Glomerular endothelial cell (primary cell): ENCODE measurements at places on chromosomes 13 and 19.

DNA sequence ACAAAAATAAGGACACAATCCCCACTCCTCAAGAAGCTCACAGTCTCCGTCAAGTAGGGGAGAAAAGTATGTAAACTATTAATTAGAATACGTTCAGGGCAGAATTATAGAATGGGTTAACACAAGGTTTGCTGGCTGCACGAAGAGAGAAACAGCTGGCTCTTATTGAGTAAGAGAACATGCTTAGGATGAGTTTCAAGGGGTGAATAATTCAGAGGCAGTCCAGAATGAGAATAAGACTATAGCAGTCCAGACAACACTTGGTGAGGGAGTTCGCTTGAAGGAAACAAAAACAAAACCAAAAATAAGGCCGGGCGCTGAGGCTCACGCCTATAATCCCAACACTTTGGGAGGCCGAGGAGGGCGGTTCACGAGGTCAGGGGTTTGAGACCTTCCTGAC is 61.9 kb downstream of the THSD1 start:
- DNase-seq, result no peak

GRCh38 chr19:13155472-13156359 is 5.5 kb downstream of the IER2 start:
- no peak for DNase-seq

- no peak for DNase-seq
Observed at GRCh38 chr13:25683056-25683455, 311.3 kb downstream of the ATP8A2 start.

- DNase-seq, result no peak
Observed at GRCh38 chr19:567296-567900, 5.0 kb upstream of the BSG start.

GRCh38 chr13:57063007-57063406 is 77.7 kb upstream of the PRR20A start:
- no peak for DNase-seq

DNA sequence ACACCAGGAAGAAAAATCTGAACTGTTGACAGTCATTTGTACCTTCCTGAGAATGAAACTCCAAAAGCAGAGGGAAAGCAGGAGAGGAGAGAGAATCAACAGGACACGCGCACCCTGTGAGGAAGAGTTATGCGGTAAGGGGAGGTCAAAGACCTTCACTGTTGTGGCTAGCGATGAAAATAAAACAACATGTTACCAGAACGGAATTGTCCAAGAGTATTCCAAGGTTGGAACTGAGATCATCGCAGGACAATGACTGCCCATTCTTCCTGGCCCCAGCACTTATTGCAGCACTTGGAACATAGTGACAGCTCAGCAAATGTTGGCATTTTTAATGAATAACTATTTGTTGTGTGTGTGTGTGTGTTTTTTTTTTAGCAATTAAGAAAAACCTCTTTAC is 176.0 kb upstream of the TSC22D1 start:
- DNase-seq, result no peak

DNA sequence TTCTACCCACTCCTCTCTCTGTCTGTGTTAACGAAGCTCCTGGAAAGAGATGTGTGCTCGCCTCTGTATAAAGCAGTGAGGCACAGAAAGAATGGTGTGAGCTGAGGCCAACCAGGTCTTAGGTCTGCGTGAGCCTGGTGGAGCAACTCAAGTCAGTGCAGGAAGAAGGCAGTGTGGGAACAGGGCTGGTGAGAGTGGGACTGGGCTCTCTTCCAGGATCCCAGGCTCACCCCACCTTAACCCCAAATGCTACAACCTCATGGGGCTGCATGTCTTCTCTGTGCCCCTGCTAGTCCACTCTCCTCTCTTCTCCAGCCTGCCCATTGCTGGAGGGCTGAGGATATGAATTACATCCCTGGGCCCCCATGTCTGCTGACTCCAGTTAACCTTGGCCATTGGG is 127.4 kb downstream of the DCT start:
- no peak for DNase-seq

DNA sequence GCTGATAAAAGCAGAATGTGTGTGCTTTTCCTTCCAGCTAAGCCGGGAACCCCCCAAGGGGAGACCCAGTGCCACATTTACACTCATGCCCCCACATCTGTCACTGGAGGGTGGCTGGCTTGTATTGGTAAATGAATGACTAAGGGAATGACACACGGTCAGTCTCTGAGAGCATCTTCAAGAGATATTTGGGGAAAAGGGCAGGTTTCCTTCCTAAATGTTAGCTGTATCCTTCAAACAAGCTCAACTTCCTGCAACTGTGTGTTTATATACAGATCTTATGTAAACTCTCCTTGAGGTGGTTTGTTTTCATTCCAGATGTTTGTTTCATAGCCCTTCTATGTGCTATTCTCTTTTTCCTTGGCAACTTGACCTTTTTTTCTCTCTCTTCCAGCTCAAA is 192.6 kb downstream of the COL4A1 start:
- no peak for DNase-seq

DNA sequence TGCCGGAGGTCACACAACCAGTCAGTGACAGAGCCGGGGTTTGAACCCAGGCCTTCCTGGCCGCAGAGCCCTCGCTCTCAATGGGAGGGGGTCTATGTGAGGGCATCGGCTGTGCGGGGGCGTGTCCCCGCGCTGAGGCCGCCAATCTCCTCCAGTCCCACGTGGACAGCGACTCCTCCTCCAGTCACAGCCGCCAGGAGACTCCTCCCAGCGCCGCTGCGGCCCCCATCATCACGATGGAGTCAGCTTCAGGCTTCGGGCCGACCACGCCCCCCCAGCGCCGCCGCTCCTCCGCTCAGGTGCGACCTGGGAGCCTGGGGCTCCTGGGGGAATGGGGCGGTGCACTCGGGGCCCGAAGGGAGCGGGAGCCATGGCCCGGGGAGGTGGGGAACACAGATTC is 6.0 kb downstream of the SPRED3 start:
- DNase-seq, result no peak

DNA sequence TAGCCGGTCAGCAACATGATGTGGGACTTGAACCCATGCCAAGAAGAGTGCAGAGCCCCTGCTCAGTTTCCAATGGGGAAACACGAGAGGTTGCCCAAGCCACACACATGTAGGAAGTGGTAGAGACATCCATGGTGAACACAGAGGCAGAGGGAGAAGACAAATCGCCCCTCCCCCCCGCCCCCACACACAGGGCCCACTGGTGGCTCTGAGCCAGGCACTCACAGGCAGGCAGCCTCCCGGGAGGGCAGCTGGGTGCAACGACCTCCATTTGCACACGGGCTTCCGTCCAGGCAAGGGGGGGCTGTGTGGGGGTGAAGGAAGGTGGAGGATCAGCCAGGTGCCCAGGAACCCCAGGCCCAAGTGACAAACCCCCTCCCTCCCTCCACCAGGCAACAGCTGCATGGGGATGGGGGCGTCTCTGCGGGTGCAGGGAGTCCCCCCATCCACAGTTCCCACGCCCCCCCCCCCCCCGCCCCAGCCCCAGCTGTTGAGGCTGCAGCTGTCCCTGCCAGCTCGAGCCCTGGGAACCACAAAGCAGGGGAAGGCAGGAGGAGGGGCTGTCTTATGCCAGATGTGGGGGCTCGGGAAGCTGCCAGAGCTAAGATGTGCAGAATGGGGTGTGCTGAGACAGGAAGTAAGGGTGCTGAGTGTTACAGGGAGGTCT is 3.4 kb downstream of the NOTCH3 start:
- no peak for DNase-seq

DNA sequence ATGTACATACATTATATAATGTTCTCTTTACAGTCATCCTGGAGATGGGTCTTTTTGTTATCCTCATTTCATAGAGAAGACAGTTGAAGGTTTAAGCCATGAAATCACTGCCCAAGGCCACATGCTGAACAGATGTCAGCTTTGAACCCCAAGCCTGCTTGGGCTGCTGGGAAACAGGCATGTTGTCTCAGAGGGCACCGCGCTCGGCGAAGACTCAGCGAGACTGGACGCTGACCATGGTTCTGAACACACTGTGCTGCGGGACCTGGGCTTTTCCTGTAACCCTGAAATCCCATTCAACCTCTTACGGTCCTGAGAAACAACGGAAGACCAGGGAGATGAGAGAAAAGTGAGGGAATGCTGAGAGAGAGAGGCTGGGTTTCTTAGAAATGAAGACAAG is 27.3 kb downstream of the LRFN3 start:
- peak; percentile 22 for DNase-seq

DNA sequence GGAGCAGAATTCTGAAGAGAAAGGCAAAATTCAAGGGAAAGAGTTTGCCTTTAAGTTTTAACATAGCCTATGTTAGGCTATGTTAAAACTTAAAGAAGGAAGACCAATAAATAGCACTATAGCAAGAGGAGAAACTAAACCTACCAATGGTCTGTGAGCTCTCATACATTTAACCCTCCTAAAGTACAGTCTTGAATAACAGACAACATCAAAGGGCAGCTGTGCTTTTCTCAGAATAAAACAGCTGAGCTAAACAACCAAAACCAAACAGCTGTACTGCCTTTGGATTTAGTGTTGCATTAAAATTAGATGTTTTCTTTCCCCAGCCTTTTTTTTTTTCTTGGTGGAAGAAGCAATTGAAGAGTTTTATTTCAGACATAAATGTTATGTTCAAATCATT is 34.0 kb downstream of the KLF5 start:
- no peak for DNase-seq

GRCh38 chr19:42201489-42202289 is 15.8 kb downstream of the DEDD2 start:
- no peak for DNase-seq

- no peak for DNase-seq
Observed at GRCh38 chr13:77729502-77730221, 32.2 kb downstream of the SLAIN1 start.

- no peak for DNase-seq
Observed at GRCh38 chr19:40200341-40201099, 9.3 kb downstream of the MAP3K10 start.

- DNase-seq, result no peak
Observed at GRCh38 chr19:39138221-39139211, 12.9 kb downstream of the PAK4 start.

- DNase-seq, result no peak
Observed at GRCh38 chr19:4124638-4125037, 716 bp upstream of the MAP2K2 start.

GRCh38 chr13:94143624-94144350 is 335.7 kb downstream of the DCT start:
- no peak for DNase-seq

DNA sequence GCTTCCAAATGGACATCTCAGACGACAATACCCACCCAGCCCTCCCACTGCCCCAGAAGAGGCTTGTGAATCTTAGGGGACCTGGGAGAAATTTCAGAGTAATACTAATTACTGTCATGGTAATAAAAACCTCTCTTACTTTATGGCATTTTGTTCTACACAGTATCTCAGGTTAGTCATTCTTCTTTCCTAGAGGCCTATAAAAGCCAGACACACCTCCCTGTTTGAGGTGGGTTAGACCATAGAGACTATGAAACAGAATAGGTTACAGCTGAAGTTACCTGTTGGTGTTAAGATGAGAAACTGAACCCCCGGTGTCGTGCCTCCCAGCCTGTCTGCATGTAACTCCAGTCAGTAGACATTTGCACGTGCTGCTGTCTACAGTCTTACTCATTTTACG is 113.9 kb downstream of the SLC7A1 start:
- no peak for DNase-seq

DNA sequence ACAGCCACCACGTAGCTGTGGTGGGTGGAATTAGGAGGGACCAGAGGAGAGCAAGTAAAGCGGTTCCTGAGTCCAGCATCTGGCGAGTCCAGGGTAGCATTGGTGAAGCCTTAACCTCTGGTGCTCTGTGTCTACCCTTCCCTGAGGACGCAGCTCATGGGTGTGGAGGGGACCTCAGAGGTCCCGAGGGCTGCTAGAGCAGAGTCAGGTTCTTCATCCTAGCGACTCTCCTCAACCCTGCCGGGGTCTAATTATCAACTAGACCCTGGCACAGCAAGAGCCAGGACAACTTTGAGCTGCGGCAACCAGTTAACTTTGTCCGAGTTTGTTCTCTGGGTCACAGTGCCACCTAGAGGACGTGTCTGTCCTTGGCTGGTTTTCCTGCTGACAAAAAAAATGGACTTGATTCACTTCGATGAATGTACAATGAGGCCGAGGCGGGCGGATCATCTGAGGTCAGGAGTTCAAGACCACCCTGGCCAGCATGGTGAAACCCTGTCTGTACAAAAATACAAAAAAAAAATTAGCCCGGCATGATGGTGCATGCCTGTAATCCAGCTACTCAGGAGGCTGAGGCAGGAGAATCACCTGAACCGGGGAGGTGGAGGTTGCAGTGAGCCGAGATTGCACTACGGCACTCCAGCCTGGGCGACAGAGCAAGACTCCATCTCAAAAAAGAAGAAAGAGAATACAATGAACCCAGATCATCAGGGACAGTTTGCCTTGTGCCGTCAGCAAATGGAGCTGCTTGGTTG is 25.0 kb downstream of the TSSK6 start:
- peak; percentile 67 for DNase-seq

DNA sequence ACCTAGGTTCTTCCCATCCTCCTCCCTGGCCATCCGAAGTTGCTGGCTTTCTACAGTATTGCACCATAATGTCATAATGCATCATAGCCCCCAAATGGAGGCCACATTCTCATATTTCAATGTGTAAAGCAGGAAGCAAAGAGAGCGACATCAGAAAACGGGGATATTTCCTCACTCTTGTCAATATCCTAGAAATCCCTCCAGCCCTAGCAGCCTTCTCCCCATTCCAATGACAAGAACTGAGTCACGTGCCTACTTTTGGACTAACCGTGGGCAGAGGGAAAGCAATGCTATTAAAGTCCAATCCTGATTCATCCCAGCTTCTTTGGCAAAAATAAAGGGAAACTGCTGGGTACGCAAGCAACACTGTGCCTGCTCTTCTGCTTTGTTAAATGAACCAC is 4.3 kb upstream of the RAP2A start:
- DNase-seq, result no peak

- DNase-seq, result no peak
Observed at GRCh38 chr13:51953347-51954195, 57.7 kb downstream of the ATP7B start.

GRCh38 chr13:93758575-93758974 is 532.0 kb downstream of the GPC6 start:
- DNase-seq, result no peak

DNA sequence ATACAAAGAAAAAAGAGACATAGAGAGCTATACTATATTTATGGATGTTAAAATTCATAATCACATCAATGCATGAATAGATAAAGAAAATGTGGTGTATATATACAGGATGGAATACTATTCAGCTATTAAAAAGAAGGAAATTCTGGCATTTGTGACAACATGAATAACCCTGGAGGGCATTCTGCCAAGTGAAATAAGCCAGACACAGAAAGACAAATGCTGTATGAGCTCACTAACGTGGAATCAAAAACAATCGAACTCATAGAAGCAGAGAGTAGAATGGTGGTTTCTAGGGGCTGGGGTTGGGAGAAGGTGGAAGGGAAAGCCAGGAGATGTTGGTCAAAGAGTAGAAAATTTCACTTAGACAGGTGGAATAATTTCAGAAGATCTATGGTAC is 24.0 kb downstream of the UTP14C start:
- DNase-seq, result no peak
